ENCODE measurements at places on chromosomes 3 and 15. TPM values are rescaled to one million over a fixed set of nuclear protein-coding genes. Genes with fewer than 3 reads are reported as not detected.

Gene ADAMTS17
- 5.7 TPM for total RNA-seq

Gene TUBGCP5
- total RNA-seq: 48.4 TPM

Gene ANKRD63
- not detected for total RNA-seq

Gene HTR3E
- total RNA-seq: not detected

Gene BNC1
- total RNA-seq: not detected

Gene GPR149
- total RNA-seq: 0.11 TPM

Gene TIMP4
- 35.0 TPM for total RNA-seq

Gene GPX1
- total RNA-seq: 398 TPM

Gene SPTBN5
- total RNA-seq: 2.5 TPM

Gene XYLB
- 1.1 TPM for total RNA-seq

Gene EFCC1
- 6.8 TPM for total RNA-seq

Gene C3orf33
- 9.7 TPM for total RNA-seq

Data from thyroid gland (tissue), 4 donors.